ENCODE measurements at places on chromosomes 13 and 19.

DNA sequence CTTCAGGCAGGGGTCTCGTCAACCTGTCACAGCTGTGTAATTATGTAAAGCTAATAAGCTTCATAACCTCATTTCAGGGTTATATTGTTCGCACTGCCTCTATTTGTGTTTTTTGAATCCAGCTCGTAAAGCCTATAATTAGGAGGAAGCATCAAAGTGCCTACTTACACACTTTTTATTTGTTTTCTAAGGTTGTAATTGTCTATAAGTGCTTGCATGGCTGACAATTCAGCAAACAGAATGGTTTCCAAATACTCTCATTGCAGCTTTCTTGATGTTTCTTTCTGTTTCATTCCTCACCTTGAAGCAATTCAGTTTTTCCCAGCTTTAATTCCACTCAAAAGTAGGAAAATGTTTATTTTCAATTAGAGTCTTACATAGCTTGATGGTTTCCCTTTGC, 336.3 kb downstream of the HS6ST3 start:
- DNase-seq, result no peak

- DNase-seq, result no peak
Measured at GRCh38 chr13:71663431-71663830, 203.6 kb downstream of the DACH1 start.

- no peak for DNase-seq
Measured at GRCh38 chr19:11856596-11857250, 8.2 kb downstream of the ZNF439 start.

DNA sequence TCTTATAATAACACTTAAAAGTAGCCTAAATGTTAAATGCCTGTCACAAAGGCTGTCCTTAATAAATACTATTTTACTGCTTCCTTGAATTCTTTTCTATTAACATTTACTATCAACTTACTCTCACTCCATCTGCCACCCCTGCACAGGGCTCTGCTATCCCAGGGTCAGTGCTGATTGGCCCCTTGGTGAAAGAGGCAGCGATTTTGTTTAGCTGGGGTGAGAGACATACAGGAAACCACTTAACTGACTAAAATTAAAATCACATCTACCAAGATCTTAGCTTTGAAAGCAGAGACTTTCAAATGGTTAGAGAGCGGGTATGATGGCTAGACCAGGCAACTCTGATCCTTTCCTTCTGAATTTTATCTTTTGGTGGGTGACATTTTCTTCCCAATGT, 149.9 kb upstream of the HTR2A start:
- DNase-seq, result no peak

- DNase-seq, result no peak
Measured at GRCh38 chr13:27076421-27076820, 95.2 kb downstream of the USP12 start.

All from CD4-positive, alpha-beta T cell treated with Interleukin-1 beta for 1 hour (primary cell).